ENCODE measurements at places on chromosomes 2 and 18.

- no peak for DNase-seq
Observed at GRCh38 chr2:1049691-1050090, 99.0 kb downstream of the SNTG2 start.

GRCh38 chr2:178194600-178195389, 483 bp downstream of the OSBPL6 start:
- no peak for DNase-seq

DNA sequence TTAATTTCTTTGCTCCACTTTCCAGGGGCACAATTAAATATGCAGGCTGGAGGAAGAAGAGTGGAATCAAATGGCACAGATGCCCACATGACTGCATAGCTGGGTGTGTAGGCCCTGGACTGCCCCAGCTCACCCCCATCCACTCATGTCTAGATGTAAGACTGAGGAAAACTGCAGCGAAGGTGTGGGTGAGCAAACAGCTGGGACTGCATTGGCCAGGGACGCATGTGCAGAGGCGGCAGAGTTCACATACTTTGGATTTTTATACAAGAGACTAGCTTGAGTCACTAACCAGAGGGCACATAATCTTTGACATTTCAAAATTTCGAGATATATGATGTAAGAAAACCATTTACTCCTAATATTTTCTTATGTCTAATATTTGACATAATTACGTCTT, 60.1 kb downstream of the SPIRE1 start:
- DNase-seq = no peak

DNA sequence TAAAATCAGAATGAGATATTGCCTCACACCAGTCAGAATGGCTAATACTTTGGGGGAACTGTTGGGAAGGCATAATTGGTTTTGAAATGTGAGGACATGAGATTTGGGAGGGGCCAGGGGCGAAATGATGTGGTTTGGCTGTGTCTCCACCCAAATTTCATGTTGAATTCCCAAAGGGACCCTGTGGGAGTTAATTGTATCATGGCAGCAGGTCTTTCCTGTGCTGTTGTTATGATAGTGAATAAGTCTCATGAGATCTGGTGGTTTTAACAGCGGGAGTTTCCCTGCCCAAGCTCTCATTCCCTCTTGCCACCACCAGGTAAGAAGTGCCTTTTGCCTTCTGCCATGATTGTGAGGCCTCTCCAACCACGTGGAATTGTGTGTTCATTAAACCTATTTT, 59.6 kb downstream of the CSRNP3 start:
- DNase-seq = no peak

- peak; percentile 38 for DNase-seq
Observed at GRCh38 chr18:48663931-48664847, 125.4 kb downstream of the CTIF start.

GRCh38 chr18:4353853-4354418, 101.2 kb downstream of the DLGAP1 start:
- DNase-seq = no peak

DNA sequence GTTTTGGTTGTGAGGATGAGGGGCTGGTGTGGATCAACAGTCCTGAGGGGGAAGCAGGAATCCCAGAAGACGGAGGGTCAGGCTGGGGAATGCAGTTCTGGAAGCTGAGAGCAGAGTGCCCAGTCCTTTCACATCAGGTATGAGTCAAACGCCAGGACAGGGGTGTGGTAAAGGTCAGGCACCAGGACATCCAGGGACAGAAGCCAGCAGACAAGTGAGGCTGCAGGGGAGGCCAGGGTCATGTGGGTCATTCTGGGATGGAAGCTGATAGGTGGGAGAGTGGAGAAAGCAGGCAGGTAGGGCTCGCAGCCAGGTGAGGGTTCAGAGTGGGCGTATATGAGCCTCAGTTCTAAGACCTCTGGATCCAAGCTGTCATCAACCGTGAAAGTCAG, 12.8 kb upstream of the GNLY start:
- DNase-seq = no peak

DNA sequence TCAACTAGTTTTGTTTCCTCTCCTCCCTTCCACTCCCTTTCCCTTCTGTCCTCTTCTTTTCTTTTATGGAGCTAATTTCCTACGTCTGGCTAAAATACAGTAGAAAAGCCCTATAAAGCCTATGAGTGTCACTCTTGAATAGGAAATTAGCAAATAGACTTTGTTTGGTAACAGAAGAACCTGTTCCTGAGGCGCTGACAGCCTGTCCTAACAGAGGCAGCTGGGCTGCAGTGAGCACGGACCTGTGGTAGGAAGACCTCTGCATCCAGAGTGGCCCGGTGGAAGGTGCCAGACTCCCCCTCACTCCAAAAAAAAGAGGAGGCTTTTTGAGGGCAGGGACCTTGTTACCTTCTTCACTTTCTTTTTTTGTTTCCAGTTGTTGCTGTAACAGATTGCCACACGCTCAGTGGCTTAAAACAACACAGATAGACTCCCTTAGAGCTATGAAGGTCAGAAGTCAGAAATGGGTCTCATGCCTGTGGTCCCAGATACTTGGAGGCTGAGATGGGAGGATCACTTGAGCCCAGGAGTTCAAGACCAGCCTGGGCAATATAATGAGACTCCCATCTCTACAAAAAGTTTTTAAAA, 81.2 kb upstream of the TXNDC2 start:
- no peak for DNase-seq

DNA sequence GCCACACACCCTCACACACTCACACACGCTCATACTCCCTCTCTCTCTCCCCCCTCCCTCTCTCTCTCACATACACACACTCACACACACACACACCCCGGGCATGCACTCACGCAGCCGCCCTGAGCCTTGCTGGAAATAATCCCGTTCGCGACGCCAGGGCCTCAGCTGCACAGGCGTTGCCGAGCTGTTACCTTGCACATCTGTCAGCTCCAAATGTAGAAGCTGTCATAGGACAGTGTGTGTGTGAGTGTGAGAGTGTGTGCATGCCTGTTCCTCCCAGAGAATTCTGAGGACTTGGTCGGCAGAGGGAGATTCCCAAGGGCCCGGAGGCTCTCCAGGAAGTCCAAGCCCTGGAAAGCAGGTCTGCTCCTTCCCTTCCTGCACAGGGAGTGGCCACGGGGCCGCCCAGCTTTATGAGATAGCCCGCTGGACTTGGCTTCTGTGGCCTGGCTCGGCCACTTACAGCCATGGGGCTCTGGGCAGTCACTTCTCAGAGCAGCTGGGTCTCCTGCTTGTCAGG, 8.6 kb downstream of the SPR start:
- DNase-seq = no peak

DNA sequence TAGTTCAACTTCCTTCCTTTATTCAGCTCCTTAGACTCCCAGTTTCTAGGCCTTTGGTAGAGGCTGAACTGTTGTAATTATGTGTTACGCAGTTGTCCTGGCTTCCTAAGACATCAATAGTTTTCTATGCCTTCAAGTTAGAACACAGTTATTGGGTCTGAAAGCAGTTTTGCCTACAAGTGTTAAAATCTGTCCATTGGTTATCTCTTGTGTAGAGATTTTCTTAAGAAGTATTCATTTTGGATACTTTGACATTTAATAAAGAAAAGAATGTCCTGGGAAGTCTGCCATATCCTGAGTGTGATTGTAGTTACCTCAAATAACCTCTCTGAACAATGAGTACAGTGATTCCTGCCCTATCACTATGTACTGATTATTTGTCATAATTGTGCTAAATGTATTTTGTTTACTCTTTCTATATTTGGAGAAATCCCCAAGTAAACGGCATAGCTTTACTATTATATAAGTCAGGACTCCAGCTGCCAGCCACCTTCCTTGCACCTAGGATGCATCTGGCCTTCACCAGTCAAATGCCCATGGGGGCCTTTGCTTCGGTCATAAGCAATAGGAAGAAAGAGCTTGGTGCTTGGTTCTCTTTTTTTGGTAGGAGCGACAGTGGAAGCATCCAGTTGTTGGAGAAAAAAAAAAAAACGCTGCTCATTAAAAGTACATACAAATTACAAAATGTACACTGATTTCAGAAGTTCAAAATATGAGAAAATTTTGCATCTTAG, 449.5 kb upstream of the PKDCC start:
- DNase-seq = no peak

DNA sequence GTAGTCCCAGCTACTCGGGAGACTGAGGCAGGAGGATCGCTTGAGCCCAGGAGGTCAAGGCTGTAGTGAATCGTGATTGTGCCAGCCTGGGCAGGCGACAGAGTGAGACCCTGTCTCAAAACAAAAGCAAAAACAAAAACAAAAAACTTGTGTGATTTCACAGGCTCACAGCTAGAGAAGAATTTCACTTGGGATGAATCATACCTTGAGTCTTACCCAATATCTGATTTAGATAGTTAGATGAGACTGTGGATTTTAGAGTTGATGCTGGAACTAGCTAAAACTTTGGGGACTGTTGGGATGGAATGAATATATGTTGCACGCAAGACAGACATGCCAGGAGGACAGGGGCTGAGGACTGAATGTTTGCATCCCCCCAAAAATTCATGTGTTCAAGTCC, 4.4 kb downstream of the ANKRD29 start:
- DNase-seq = no peak

DNA sequence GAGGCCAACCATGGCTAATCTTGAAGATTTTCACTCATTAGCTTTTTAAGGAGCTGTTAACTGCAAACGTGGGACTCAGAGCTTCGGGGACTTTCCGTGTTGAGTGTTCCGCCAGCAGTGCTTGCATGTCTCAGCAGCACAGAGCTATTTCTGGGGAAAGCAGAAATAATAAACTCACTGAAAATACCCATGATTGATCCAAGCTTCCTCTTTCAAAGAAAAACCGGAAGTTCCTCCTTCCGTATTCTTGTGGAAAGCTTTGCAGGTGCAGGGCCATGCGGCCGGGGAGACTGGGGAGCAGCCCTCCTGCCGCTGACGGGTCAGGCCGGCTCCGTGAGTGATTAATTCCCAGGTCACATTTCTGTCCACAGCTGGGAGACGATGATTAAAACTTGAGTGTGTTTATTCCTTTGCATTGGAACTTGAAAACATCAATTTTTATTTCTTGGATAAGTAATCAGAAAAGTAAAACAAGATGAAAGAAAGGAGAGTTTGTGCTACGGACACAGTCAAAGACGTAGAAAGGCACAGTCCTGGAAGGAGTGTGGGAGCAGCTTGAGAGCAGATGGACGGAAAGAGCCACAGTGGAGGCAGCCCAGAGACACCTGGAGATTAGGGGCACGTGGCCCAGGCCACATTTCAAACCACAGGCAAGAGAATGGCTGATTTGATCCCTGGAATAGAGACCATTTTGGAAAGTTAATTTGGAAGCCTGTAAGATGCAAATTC, 54.2 kb upstream of the CTDP1 start:
- DNase-seq = no peak

DNA sequence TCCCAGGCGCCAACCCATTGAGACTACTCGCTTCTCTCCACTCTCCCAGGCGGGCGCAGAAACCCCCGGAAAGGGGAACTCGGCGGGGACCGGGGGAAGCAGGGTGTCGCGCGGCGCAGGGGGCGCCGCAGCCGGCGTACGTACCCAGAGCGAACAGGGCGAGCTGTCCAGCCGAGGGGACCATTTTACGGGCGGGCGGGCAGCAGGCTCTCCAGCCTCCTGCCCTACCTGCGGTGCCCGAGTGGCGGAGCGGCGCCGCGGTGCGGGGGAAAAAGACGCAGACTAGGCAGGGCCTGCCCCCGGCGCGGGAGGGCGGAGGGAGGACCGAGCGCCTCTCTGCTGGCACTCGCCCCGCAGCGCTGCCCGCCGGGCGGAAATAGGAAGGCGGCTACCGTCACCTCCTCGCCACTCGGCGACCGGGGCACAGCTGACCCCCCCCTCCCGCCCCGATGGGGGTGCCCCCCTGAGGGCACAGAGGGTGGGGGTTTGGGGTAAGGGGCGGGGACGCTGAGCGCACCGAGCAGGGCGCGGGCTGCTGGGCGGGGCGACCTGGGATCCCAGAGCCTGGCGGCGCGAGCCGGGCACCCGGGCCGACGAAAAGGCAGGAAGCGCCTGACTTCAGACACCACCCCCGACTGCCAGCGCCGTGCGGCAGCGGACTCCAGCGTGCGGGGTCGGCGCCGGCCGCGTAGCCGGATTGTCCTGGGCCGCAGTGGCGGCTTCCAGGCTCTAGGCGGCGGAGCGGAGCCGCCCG, at the start of gene TGFA:
TGFA (minus strand) TSS at position 243 of the 754 bp plus-strand sequence; CDS start at position 184, 59 bp downstream.
- peak; percentile 48 for DNase-seq

GRCh38 chr18:51346404-51346803, 148.9 kb upstream of the MEX3C start:
- DNase-seq = no peak

DNA sequence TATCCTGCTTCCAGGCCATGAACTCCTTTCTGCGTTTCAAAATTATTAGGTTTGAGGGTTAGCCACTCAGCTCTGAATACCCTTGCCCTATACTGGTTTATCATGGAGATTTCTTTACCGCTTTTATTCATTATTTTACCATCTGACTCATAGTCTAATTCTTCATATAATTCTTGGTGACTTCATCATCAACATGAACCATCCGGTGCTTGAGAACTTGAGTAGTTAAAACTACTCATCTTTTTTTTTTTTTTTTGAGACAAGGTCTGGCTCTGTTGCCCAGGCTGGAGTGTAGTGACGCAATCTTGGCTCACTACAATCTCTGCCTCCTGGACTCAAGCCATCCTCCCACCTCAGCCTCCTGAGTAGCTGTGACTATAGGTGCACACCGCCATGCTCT, 94.2 kb upstream of the LHCGR start:
- no peak for DNase-seq

DNA sequence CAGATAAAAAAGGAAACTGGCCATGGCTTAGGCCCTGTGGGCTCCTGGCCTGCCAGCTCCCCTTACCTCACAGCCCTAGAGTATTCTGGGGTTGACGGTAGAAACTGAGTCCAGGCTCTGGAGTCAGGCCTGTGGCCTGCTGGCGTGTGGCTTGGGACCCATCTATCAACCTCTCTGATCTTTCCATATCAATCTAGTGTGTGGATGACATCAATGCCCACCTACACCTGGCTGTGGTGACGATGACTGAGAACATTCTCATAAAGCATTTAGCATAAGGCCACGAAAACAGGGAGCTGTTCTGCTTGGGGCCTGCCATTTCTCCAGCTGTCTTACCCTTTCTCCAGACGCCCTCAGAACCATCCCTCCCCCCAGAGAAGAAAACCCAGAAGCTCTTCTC, 17.9 kb downstream of the PCARE start:
- DNase-seq = no peak
